Upper lobe of left lung (tissue), 6 donors: ENCODE measurements at places on chromosomes 1 and 21. TPM values are rescaled to one million over a fixed set of nuclear protein-coding genes. Genes with fewer than 3 reads are reported as not detected.

LRRC7 gene
- total RNA-seq = not detected

AXDND1 gene
- total RNA-seq = 2.9 TPM

OR2M3 gene
- not detected for total RNA-seq

SRGAP2B gene
- total RNA-seq = 39.2 TPM

CADM3 gene
- 1.8 TPM for total RNA-seq

GPR3 gene
- total RNA-seq = 1.1 TPM

SLC44A3 gene
- total RNA-seq = 22.4 TPM

BARHL2 gene
- total RNA-seq = not detected

KCNJ15 gene
- 69.2 TPM for total RNA-seq

CFAP45 gene
- 9.1 TPM for total RNA-seq

RGS18 gene
- total RNA-seq = 8.8 TPM

LCE1B gene
- total RNA-seq = not detected

TAS1R2 gene
- total RNA-seq = not detected

MCOLN2 gene
- 6.4 TPM for total RNA-seq

UMODL1 gene
- total RNA-seq = 0.40 TPM

CNR2 gene
- not detected for total RNA-seq

PADI3 gene
- total RNA-seq = not detected

NPHS2 gene
- not detected for total RNA-seq

GFI1 gene
- 2.0 TPM for total RNA-seq

ELAVL4 gene
- total RNA-seq = not detected

KIF26B gene
- total RNA-seq = 2.1 TPM

MYBPH gene
- total RNA-seq = 0.39 TPM

SHISA4 gene
- total RNA-seq = 10.8 TPM

CA14 gene
- total RNA-seq = 0.63 TPM
